ENCODE measurements at places on chromosomes 7 and 10.

- no peak for DNase-seq
Observed at GRCh38 chr7:100967292-100967863, 2.0 kb upstream of the MUC12 start.

DNA sequence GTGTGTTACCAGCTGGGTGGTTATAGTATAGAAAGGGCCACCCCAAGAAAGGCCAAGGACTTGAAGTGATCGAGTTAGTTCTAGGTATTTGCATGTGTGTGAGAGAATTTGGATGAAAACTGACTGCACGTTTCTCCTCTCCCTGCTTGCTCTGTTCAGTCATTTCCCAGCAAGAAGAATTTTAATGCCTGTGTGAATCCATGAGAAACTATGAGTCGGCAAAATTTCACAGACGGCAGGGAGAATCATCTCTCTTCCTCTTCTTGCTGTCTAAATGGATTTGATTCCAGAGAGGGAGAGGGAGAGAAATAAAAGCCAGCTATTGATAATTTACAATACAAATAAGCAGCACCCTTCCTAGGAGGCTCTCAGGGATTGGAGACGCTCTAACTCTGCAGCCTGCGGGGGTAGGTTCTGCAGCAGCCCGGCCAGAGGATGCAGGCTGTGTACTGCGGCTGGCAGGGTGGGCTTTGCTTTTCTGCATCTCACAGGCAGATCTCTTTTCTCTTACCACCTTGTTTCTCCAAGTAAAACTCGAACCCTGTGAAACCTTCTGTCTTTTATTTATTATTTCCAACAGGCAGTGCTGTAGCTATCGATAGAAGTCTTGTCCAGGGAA, 183.6 kb downstream of the TCF7L2 start:
- no peak for DNase-seq

- DNase-seq, result no peak
Observed at GRCh38 chr10:25263931-25264330, 89.1 kb downstream of the GPR158 start.

DNA sequence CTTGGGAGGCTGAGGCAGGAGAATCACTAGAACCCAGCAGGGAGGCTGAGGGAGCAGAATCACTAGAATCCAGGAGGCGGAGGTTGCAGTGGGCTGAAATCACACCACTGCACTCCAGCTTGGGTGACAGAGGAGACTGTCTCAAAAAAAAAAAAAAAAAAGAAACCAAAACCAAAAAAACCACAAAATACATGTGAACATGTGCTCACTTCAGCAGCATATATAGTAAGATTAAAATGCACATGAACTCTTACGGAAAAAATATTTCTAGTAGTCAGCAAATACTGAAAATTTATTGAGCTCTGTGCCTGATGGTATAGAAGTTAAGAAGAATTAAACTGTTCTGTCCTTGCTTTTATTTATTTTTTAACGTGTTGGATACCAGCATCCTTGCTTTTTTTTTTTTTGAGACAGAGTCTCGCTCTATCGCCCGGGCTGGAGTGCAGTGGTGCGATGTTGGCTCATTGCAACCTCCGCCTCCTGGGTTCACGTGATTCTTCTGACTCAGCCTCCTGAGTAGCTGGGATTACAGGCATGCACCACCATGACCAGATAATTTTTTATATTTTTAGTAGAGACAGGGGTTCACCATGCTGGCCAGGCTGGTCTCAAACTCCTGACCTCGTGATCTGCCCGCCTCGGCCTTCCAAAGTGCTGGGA, 9.6 kb upstream of the ZNF487 start:
- DNase-seq, result no peak

DNA sequence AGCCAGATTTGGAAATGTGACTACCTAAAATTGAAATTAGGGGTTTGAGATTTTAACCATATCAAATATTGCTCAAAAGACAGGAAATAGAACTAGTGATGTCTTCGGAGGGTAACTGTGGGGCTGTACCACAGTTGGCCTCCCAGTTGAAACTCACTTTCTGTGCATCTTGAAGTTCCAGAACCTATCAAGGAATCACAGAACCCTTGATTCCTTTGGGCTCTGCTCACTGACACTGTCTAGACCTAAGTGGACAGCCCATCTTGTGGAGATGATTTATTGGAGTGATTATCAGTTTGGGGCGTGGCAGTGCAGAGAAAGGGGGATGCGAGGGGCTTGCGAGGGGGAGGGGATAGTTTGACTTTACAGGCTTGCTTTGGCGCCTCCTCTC, 134.2 kb upstream of the GJD4 start:
- DNase-seq, result no peak

DNA sequence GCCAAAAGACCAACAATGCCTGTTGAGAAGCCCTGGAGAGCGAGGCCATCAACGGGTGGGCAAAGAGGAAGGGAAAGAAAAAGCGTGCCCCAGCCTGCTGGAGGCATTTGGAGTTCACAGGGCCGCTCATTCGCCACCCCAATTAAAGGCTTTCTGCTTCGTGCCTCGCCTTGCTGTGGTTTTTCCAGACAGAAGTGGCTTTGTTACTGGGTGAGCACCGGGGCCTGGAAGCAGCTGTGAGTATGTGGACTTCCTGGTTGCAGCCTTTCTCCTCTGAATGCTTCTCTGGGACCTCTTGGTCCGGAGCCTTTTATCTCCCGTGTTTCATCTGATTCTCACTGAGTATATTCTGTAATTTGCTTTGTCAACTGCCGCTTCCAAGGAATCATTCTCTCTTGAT, 118.1 kb upstream of the EGR2 start:
- DNase-seq, result no peak

GRCh38 chr10:60952067-60952845, 8.3 kb upstream of the RHOBTB1 start:
- DNase-seq, result no peak

GRCh38 chr7:16065939-16066338, 355.4 kb downstream of the CRPPA start:
- DNase-seq, result no peak

DNA sequence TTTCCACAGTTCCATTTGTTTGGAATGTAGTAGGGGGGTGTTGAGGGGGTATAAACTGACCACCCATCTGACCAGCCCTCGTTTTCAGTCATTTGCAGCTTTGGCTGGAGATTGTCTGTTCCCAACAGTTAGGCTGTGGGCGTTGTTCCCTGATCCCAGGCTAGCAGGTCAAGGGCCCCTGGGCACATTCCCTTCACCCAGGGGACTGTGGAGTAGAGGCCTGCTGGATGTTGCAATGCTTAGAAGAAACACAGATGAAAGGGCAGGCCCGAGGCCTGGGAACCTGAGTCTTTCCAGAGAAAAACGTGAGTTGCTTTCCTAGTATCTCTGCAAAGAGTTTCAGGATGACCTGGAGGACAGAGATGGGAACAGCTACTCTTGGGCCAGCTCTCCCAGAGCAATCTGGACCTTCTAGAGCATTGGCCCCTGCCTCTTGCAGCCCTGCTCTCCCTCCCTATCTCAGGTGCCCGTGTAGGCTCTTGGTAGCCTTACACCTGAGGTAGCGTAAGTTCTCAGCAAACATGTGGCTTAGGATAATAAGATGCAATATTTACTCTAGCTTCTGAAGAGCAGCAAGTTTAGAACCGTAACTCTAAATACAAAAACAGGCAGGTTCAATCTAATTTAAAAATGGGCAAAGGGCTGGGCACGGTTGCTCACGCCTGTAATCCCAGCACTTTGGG, 99.4 kb upstream of the EFCAB10 start:
- no peak for DNase-seq

GRCh38 chr10:28915989-28916588, 238.8 kb downstream of the BAMBI start:
- DNase-seq, result no peak

- no peak for DNase-seq
Observed at GRCh38 chr7:143850682-143851081, 51.3 kb downstream of the TCAF1 start.

DNA sequence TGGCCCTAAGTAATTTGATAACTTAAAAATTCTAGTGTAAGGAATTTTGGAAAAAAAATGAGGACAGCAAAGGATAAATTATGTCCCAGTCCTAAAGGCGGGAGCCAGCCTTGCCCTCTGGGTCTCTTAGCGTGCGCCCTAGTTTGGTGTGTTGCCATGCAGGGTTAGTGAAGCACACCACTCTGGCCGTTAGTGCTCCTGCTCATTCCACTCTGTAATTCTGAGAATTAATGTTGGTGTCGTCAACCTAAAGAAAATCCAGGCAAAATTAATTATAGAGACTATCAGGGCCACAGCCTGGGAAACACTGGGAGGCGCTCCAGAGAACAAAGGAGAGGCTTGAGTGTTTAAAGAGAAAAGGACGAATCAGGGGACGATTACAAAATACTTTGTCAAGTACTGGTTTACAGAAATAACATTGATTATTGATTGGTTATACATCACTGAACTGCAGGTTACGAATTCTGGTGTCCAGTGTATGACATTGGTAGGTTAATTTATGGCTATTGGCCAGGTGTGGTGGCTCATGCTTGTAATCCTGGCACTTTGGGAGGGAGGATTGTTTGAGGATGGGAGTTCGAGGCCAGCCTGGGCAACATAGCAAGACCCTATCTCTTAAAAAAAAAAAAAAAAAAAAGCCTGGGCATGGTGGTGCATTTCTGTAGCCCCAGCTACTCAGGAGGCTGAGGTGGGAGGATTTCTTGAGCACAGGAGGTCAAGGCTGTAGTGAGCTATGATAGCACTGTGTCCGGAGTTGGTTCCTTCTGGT, 5.8 kb downstream of the DYNC2I1 start:
- no peak for DNase-seq

GRCh38 chr7:28708033-28708951, 249.8 kb downstream of the TRIL start:
- no peak for DNase-seq

All from COR-L47 (cell line).